ENCODE measurements at places on chromosomes 3 and 15.
A peak's percentile ranks its signal among the peaks of the same experiment; 100 is the strongest.

DNA sequence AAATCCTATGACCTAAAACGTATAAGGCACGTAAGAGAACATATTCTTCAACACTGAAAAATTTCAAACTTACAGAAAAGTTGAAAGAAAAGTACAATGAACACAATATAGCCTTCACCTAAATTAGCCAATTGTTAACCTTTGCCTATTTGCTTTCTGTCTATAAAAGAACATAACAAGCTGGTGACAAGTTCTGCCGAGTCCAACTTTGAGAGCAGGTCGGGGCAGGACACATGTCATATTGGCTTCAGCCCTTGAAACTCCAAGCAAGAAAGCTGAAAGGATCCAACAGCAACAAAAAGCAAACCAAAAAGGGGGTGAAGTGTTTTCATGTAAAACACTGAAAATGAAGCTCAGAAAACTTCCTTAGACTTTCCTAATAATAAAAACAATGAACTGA lies 59.1 kb downstream of the TBC1D2B start:
- DNase-seq: no peak

GRCh38 chr15:92617549-92618520 lies 37.7 kb downstream of the FAM174B start:
- DNase-seq: peak; percentile 57

DNA sequence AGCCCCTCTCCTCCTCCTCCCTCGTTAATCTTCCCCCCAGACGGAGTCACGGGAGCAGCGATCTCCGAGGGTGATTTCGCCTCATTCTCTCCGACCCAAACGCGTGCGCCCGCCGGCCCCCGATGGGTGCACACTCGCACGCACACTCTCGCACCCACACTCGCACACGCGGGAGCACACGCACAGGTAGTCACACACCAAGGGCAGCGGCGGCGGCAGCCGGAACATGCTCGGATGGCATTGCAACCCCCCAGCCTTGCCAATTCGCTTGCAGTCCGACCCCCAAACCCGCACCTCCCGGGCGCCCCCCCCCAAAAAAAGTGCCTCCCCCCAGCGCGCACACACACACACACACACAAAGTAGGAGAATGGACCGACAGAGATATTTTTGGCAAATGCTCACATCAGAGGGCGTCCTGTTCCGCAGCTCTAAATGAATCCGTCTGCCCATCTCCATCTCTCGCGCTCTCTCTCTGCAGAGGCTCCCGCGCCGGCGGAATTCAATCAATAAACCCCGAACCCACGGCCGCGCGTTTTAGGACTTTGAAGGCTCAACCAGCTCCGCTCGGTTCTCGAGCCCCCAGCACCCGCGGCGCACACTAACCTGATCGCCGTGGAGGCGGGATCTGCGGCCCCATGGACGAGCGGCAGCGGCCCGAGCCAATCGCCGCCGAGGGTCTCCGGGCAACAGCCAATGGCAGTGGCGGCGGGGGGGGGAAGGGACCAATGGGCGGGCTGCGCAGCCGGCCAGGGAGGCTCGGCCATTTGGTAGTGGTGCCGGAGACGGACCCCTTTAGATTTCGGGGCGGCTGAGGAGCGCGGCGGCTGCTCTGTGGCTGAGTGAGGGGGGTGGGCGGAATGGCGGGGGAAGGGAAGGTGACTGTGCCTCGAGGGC lies at the start of gene ANP32A:
TSS of gene ANP32A (minus strand) at position 601 of the 895 bp plus-strand sequence. CDS start at position 457, 144 bp downstream.
- DNase-seq: peak; percentile 91

- no peak for DNase-seq
Observed at GRCh38 chr3:186220911-186221645, 112.2 kb upstream of the ETV5 start.

DNA sequence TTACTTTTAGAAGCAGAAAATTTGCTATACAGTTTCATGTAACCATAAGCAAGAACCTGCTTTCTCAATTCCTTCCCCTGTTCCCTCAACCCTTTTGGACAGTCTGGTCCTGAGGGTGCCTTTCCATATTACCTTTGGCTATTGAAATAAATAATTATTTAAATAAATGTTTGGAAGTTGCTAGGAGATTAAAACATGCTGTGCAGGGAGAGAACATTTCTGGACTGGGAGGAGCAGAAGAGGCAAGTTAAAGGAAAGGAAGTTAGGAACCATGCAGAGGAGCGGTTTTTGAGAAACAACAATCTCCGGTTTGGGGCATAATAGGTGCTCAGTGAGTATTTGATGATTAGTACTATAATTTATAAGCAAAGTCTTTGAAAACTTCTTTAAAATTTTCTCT lies 41.8 kb downstream of the ZNF609 start:
- no peak for DNase-seq

GRCh38 chr3:95352471-95352870 lies 1289.6 kb downstream of the NSUN3 start:
- DNase-seq: no peak

- peak; percentile 75 for DNase-seq
Observed at GRCh38 chr3:120420928-120421551, 29.8 kb downstream of the FSTL1 start.

DNA sequence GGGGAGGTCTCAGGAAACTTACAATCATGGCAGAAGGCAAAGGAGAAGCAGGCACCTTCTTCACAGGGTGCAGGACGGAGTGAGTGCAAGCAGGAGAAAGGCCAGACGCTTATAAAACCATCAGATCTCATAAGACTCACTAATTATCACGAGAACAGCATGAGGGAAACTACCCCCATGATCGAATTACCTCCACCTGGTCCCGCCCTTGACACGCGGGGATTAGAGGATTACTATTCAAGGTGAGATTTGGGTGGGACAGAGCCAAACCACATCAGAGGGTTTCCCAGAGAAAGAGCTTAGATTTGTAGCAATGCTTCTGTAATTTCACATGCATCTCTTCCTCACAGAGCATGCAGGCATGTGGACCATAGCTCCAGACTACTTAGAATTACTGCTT lies 615.7 kb upstream of the UBE2E2 start:
- DNase-seq: no peak

DNA sequence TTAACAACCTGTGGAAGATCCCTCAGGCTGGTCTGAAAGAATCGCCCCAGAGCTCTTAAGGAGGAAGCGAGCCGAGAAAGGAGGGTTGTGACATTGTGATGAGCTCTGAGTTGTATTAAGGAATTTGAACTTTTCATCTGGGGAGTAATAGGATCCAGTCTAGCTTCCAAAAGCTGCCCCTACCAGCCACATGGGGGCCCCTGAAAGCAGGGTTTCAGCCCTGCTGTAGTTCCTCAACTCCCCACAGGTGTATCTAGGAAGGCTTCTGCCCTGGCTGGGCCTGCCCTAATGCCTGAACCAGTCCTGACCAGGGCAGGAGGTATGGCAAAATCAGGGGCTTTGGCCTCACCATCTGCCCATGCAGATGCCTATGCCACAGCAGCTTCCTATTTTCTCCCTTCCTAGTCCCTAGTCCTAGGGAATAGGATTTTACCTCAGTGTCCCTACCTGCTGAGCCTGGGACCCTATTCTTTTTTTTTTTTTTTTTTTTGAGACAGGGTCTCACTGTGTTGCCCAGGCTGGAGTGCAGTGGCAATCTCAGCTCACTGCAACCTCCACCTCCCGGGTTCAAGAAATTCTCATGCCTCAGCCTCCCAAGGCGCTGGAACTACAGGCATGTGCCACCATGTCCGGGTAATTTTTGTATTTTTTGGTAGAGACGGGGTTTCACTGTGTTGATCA lies 5.0 kb upstream of the AP3S2 start:
- peak; percentile 47 for DNase-seq

- DNase-seq: peak; percentile 25
Observed at GRCh38 chr3:127723011-127723567, 50.3 kb downstream of the ABTB1 start.

- peak; percentile 89 for DNase-seq
Observed at GRCh38 chr3:110774496-110775265, 296.9 kb upstream of the NECTIN3 start.

DNA sequence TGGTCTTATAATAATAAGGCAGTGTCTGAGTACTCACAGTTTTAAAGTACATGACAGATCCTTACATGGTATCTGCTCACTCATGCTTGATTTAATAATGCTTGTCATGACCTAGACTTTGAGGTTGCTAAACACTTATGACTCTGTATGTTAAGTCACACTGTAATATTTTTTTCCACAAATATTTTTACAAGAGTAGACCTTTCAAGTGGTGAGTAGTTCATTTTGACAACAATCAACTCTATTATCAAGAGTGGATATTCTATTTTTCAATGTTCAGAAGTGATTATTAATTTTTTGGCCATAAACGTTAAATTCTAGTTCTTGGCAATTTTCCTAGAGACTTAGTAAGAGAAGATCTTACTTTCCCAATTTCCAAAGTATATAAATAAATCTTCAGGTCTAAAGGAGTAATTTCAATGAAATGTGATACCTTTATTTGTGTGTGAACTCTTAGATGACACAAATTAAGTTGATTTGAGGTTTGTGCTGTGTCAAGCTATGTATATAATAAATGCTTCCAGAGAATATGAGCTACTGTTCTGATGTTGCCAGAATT lies 104.5 kb downstream of the NLGN1 start:
- DNase-seq: peak; percentile 4
